ENCODE measurements at places on chromosomes 1 and 21.
A peak's percentile ranks its signal among the peaks of the same experiment; 100 is the strongest.

- DNase-seq: no peak
Observed at GRCh38 chr1:163162381-163162914, 40.3 kb downstream of the RGS5 start.

DNA sequence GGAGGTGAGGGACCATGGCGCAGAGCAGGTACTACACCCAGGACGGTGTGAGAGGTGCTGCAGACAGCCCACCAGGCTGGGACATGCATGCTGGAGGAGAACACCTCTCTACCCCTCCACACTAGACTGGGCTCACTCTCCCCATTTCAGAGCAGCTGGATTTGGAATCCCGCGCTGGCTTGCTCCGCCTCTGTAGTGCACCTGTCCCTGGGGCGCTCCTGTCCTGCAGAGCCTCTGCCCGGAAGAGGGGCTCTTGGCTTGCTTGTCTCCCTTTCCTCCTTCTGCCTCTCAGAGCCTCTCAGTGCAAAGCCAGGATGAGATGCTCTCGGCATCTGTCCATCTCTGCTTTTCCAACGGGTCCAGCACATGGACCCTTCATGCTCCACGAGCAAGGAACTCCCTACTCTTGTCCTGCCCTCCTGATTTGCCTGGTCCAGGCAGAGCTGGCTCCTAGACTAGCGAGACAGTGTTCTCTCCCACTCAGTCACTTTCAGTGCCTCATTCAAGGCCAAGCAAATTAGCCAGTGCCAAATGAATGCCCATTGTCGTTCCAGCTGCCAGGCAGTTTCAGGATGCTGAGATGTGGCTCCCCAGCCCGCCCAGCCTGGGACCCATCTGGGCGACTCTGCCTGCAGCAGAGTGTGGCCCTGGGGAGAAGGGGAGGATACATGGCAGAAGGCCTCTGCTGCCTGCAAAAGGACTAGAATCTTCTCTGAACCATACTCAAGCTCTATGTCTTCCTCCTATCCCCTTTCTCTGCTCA lies 33.7 kb downstream of the CDCA8 start:
- no peak for DNase-seq

GRCh38 chr1:111699268-111699667 lies 39.9 kb downstream of the INKA2 start:
- no peak for DNase-seq

DNA sequence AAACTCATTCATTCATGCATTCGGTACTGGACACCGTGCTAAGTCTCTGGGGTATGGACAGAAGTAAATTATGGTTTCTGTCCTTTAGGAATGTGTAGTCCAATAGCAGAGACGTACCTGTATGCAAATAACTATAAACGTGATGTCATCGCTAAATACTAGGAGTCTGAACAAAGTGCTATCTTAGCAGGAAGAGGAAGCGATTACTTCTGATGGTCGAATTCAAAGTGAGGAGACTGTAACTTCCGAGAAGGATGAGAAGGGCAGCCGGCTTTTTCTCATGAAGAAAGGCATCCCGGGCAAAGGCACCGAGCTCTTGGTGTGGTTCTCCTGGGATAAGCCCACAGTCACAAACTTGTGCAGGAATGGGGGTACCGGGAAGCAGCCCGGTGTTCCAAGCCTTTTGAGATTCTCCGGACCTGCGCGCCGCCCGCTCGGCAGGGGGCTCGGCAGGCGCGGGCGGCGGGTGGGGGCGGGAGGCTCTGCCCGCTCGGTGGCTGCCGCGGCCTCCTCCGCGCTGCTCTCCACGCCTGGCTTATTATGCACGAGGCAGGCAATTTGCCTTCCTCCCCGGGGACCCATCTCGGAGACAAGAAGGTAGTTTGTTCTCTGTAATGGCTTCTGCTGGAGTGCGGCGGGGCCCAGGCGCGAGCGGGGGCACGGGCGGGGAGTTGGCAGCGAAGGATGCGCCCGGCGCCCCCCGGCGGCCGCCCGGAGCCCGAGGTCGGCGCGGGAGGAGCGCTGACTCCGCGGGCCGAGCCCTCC lies 67.5 kb upstream of the CD1D start:
- peak; percentile 64 for DNase-seq

- no peak for DNase-seq
Observed at GRCh38 chr1:202210385-202210784, 16.8 kb downstream of the LGR6 start.

DNA sequence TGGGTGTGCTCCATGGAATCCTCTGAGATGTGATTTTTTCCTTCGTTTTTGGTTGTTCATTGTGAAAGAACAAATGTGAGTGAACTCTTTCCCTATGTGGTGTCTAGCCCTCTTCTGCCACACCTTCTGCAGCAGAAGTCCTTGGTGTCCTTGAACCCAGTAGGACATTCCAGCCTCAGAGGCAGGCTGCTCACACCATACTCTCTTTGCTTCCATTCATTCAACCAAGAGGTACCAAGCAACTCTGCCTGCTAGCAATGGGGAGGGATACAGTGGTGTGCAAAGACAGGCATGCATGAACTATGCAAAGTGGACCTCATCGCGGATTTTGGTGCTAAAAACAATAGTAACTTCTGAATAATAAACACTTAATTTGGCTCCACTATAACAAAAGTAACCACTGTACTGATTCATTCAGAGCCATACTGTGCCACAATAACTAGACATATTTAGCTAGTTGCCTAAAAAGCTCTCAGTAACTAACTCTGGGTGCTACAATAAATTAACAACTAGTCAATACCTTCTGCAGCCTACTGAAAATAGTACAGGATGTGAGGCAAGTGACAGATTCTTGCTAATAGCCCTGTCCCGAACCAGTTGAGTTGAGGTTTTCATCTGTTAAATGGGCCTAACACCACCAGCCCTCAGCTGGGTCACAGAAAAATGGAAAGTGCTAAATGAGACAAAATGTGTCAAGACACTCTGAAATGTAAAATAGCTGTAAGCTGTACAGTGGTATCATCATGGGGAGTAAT lies 155.4 kb downstream of the SLC45A1 start:
- DNase-seq: no peak

- DNase-seq: no peak
Observed at GRCh38 chr1:155463865-155464650, 98.5 kb downstream of the ASH1L start.

DNA sequence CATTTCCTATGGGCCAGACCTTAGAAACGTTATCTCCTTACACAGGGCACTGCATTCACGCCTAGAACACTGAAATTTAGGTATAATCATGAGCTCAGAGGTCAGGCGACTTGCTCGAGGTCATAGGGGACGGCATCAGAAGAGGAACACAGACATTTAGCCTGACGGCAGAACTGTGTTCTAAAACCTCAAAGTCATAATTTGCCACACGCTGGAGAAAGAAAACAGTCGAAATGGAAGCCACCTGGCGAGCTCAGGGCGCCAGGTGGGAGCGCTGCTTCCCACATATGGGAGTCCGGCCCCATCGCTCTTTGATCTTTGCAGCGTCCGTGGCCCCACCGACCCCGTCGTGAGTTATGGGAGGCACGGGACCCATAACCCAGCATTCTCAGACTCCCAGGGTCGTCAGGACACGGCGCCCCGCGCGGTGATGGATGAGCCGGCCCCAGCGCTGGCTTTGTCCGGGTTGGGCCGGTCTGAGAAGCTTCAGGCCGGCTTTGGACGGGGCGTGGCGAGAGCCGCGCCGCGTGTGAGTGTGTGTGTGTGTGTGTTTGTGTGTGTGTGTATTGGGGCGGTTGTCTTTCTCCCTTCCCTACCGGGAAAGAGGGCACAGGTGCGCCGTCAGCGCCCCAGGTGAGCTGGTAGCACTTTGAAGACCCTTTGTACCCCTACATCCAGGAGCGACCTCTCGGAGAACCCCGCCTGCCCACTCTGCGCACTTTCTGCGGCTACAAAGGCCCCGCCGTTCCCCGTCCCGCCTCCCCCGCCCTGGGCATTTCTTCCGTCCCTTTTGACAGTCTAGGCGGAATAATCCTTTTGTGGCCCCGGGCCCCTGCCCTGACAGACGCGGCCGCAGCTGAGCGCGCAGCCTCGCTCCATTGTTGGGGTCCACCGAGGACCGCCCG lies 861 bp upstream of the DRAXIN start:
- no peak for DNase-seq

DNA sequence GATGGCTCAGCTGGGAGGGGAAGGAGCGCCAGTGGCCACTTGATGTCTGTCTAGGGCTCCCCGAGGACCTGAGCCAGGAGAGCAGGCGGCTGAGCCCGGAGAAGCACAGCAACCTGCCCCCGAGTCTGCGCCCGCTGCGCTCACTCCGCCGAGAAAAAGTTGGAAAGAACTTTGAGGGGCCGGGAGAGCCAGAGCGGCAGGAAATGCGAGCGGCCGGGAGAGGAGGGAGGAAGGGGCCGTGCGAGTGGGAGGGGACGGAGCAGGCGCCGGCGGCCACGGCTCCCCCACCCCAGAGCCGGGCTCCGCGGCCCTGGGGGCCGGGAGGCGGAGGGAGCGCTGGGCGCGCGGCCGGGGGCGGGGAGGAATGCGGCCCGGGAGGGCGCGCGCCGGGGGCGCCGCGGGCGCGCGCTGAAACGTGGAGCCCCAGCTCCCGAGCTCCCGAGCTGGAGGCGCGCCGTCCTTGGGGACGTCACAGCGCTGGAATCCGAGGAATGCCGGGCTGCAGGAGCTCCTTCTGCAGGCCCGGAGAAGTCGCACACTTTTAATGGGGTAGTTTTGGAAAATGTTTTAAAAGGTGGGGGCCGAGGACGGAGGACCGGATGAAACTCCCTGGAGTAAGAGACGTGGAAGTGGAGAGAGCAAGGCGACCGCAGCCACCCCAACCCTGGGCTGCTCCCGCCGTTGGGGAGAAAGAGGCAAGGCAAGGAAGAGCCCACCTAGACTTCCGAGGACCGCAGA lies at the start of gene PTPN14:
Gene PTPN14 (minus strand): TSS at position 167 of the 738 bp plus-strand sequence. CDS start 86,799 bp downstream, outside the sequence.
- DNase-seq: no peak

Data from activated B cell treated with CpG ODN at 0.5 μM for 24 hours (primary cell).